ENCODE measurements at places on chromosomes 16 and 17.

GRCh38 chr16:69827524-69827923 lies 65.4 kb downstream of the WWP2 start:
- DNase-seq = no peak

DNA sequence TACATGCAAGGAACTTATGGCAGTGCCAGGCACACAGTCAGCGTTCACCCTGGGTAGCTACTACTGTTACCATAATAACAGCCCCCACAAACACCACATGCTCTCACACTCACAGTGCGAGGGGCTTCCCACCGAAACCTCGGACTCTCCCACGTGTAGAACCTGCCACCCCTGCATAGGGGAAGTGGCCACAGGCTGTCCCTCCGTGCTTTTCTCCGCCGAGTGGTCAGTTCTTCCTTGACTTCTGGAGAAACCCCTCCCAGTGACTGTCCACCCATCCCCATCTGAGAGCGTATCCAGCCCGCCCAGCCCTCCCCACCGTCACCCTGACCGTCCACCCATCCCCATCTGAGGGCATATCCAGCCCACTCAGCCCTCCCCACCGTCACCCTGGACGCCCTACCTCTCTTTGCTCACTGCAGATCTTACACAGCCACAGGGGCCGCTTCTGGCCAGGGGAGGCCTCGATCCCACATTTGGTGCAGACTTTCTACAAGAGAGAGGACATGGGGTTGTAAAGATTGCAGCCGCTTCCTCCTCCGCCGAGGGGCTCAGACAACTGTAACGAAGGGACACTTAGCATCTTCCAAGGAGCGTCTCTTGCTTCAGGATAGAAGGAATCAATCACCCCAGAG lies 71.1 kb downstream of the RPH3AL start:
- DNase-seq = no peak

GRCh38 chr17:59300941-59301340 lies 30.5 kb upstream of the YPEL2 start:
- DNase-seq = no peak

- DNase-seq = no peak
Measured at GRCh38 chr17:36702636-36703035, 101.3 kb downstream of the MRM1 start.

GRCh38 chr17:28747801-28748750 lies 4.3 kb downstream of the TRAF4 start:
- no peak for DNase-seq

DNA sequence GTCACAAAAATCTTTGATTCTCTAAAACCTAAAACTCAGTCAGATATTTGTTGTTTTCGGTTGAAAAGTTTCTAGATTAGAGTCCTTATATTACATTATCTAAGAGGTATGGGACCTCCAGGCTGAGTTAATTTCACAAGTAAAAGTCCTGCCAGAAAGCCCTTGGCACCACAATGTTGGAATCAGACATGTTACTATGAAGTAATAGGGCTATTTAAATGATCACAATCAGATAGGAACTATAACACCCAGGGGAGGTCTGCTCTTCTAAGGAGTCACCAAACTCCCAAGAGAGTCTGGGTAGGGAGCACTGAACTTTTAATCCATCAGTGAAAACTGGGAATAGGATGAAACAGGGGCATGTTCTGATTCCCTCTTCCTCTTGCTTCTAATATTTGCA lies 54.2 kb downstream of the WIPI1 start:
- no peak for DNase-seq
